ENCODE measurements at places on chromosomes 2 and 18. TPM values are rescaled to one million over a fixed set of nuclear protein-coding genes. Genes with fewer than 3 reads are reported as not detected.

The GPAT2 gene
- total RNA-seq = 0.81 TPM

The SERPINB11 gene
- total RNA-seq = not detected

DNA sequence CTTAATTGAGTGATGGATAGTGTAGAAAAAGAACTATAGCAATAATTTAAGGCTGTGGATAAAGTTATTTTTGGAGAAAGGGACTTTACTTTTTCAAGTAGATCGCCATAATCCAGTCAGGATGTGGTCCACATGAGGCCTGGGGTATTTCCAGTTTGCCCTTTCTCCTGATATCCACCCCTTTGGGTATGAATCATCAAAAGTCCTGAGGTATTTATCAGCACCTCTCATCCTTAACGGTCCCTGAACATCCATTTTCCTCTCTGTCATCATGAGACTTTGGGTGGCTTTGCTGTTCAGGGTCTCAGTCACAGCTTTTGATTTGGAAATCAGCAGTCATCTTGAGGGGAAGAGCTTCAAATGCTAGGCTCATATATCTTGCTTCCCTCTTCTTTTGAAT is 39.3 kb upstream of the ELAC1 start:
- no peak for DNase-seq

GRCh38 chr2:1600191-1601066 is 143.9 kb downstream of the PXDN start:
- DNase-seq = no peak

GRCh38 chr2:38668779-38669479 is 3.0 kb downstream of the GALM start:
- DNase-seq = no peak

- no peak for DNase-seq
Observed at GRCh38 chr2:173291412-173291811, 63.3 kb upstream of the CDCA7 start.

DNA sequence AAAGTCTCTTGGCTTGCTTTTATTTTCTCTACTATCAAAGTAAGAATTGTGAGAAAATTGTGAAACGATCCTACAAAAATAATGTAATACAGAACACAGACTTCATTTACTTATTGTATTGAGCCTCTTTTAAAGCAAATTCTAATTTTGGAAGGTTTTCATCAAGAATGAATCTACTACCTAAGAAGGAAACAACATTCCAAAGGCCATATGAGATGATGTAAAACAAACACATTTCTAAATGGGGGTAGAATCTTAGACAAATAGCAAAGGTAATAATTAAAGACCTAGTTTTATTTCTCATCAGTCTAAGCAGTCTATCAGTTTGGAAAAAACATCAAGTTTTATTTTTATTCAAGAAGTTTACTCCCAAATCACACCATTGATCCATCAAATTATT is 20.6 kb downstream of the FN1 start:
- DNase-seq = no peak

DNA sequence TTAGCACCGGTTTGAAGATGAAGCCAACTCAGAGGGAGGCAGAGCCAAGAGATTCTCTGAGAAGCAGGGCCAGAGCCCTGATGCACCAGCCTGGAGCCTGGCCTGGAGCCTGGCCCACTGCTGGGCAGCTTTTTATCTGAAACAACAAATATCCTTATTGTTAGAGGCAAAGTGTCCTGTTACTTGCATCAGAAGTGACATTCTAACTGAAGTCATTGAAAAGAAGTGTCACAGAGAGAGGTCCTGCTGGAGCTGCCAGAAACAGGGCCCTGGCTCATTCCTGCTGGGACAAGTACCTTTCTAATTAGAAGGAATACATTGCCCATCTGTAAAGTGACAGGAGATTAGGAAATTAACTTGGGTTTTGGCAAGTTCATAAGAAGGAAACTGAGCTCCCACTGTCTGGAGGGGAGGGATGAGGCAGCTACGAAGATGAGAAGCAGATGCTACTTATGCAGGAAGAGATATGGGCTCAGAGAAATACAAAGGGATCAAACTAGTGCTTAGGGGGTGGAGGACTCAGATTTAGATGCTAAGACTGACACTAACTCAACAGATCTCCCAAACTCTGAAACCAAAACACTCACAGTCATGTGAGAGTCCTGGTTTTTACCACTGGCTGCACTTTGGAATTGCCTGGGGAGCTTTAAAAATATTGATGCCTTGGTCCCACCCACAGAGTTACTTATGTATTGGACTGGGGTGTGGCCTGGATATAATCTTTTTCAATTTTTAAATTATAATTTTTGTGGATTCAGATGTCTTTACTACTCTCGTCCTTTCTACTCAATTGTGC is 11.0 kb upstream of the HK2 start:
- no peak for DNase-seq
